MCF 10A (cell line): ENCODE measurements at places on chromosomes 3 and 15. TPM values are rescaled to one million over a fixed set of nuclear protein-coding genes. Genes with fewer than 3 reads are reported as not detected.
A peak's percentile ranks its signal among the peaks of the same experiment; 100 is the strongest.

DNA sequence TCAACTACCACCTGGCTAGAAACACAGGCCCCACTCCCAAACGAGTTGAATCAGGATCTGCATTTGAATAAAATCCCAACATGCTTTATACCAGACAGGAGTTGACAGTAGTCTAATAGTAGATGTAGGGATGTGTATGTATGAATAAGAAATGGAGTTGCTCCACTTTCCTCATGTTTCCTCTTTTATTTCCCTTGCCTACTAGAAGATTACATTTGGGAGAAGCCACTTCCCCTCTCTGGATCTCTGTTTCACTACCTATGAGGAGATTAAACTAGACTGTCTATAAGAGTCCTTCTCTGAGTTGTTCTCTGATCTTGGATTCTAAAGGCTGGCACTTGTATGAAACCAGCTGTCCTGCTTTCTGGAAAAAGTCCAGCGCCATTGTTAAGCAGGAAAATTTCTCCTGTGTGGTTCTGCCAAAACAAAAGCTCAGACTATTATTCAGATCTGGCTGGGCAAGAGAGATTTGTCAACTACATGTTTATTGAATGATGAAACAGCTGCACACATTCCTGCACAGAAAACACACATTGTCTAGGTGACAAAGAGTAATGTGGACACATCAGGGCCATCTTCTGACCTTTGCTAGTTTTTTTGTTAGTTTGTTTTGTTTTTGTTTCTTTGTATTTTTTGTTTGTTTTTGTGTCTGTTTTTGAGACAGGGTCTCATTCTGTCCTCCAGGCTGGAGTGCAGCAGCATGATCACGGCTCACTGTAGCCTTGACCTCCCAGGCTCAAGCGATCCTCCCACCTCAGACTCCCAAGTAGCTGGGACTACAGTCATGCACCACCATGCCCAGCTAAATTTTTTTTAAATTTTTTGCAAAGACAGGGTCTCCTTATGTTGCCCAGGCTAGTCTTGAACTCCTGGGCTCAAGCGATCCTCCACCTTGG lies 29.9 kb downstream of the ACP3 start:
- peaks cover 19% of the 10 kb centered on the region for H3K4me1 ChIP-seq
- H3K27ac ChIP-seq: peak overlapping the region; percentile 80
- no peaks in the 10 kb centered on the region for H3K36me3 ChIP-seq
- H3K4me3 ChIP-seq: no peak overlapping the region
- no peaks in the 10 kb centered on the region for H3K27me3 ChIP-seq

- H3K4me1 ChIP-seq: no peaks in the 10 kb centered on the region
- no peak overlapping the region for H3K4me3 ChIP-seq
- no peak overlapping the region for H3K27ac ChIP-seq
- peaks cover 11% of the 10 kb centered on the region for H3K27me3 ChIP-seq
Observed at GRCh38 chr3:150798122-150798618, 35.2 kb upstream of the SIAH2 start.

DNA sequence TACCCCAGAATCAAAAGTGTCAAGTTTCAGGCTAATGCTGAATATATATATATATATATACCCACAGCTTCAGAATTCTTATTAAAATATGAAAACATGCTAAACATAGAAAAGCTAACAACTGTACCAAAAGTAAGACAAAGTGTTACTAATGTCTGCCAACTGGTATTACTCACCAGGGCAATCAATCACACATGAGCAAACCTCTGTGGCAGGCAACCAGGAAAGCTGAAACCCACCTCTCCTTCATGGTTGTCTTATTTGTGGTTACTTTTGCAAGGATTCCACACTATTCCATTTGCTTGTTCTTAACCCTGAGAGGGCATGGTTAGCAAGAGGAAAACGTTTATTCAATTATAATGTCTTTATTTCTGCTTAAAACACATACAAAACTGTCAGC lies 512.3 kb upstream of the MDFIC2 start:
- no peaks in the 10 kb centered on the region for H3K4me1 ChIP-seq
- H3K36me3 ChIP-seq: no peaks in the 10 kb centered on the region
- DNase-seq: peak; percentile 84
- H3K27me3 ChIP-seq: no peaks in the 10 kb centered on the region
- no peak overlapping the region for H3K27ac ChIP-seq
- H3K4me3 ChIP-seq: no peak overlapping the region

- H3K27ac ChIP-seq: no peak overlapping the region
- no peaks in the 10 kb centered on the region for H3K36me3 ChIP-seq
- H3K4me1 ChIP-seq: peaks cover 23% of the 10 kb centered on the region
- H3K27me3 ChIP-seq: no peaks in the 10 kb centered on the region
Observed at GRCh38 chr3:21328711-21329390, 422.2 kb downstream of the ZNF385D start.

DNA sequence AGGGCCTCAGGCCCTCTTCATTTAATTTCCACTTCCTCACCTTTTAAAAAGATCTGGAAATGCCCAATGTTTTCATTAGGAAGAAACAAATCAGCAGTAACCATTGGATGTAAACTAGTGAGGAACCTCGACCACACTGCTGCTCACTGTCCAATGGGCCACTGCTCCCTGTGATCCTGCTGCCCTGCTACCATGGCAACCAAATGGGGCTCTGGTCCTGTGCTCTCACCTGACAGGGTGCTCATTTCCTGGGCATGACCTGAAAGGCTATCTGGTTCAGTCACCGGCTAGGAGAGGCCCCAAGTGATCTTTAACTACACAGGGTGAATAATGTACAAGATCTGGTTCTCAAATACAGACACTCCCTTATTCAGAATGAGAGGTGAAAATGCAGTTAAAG lies 54.6 kb downstream of the ARHGEF3 start:
- peaks cover 18% of the 10 kb centered on the region for H3K36me3 ChIP-seq
- H3K27ac ChIP-seq: no peak overlapping the region
- no peaks in the 10 kb centered on the region for H3K27me3 ChIP-seq

DNA sequence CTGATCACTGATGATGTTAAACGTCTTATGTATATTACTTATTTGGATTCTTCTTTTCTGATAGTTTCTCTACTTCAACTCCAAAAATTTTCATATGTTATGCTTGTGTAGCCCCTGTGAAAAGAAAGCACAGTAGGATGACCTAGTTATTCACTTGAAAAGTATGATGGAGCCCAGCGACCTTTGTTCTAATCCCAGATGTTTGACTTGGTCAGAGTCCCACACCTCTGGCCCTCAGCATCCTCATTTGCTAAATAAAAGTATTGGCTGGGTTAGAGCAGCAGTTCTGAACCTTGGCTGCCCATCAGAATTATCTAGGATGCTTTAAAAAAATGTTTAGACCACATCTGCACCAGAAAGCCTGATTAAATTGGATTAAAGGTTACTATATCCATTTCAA lies 173.7 kb downstream of the ATG7 start:
- no peaks in the 10 kb centered on the region for H3K27me3 ChIP-seq
- no peaks in the 10 kb centered on the region for H3K36me3 ChIP-seq
- no peak overlapping the region for H3K4me3 ChIP-seq
- H3K27ac ChIP-seq: no peak overlapping the region

GRCh38 chr3:71444028-71444860 lies 139.3 kb downstream of the FOXP1 start:
- peak; percentile 91 for DNase-seq
- H3K27ac ChIP-seq: peak overlapping the region; percentile 95
- peaks cover 61% of the 10 kb centered on the region for H3K4me1 ChIP-seq
- H3K27me3 ChIP-seq: no peaks in the 10 kb centered on the region
- peak overlapping the region; percentile 31 for H3K4me3 ChIP-seq

DNA sequence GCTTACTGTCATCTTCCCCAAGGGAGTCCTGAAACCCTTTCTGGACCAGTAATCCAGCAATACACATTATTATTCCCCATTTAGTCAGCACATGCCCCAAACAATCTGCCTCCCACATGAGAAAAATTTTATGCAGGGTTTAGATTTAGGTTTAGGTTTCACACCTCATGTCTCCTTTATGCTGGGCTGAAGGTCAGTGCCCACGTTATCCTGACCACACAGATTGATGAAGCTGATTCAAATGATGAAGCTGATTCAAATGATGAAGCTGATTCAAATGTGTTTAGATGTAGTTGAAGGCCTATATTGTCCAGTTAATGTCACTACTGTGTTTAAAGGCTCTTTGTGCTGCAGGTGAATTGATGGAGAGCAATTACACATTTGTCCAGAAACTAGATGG lies 18.1 kb upstream of the ZBED2 start:
- no peak overlapping the region for H3K27ac ChIP-seq
- H3K4me3 ChIP-seq: no peak overlapping the region
- no peaks in the 10 kb centered on the region for H3K36me3 ChIP-seq
- no peaks in the 10 kb centered on the region for H3K27me3 ChIP-seq

DNA sequence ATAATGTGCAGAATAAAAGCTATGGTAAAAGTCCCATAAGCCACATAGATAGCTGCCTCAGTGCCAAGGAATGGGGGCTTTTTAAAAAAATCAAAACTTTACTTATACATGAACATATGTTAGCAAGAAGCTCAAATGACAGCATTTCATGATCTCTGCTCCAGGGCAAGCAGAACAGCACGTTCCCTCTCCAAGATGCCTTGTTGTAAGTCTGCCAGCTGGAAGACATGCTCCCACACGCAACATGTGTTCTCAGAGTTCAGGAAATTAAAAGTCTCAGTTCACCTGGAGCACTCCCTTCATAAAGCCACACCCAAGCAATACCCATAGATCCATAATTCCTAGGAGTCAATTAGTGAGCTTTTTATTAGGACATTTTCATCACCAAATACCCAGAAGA lies 52.2 kb downstream of the ABI3BP start:
- peak overlapping the region; percentile 72 for H3K27ac ChIP-seq
- peaks cover 12% of the 10 kb centered on the region for H3K4me1 ChIP-seq
- peak; percentile 36 for DNase-seq
- H3K36me3 ChIP-seq: no peaks in the 10 kb centered on the region
- H3K4me3 ChIP-seq: peak overlapping the region; percentile 24

GRCh38 chr15:60548101-60548500 lies 69.2 kb upstream of the ICE2 start:
- no peaks in the 10 kb centered on the region for H3K4me1 ChIP-seq
- H3K27ac ChIP-seq: no peak overlapping the region
- H3K4me3 ChIP-seq: no peak overlapping the region
- no peak for DNase-seq
- H3K27me3 ChIP-seq: no peaks in the 10 kb centered on the region
- H3K36me3 ChIP-seq: no peaks in the 10 kb centered on the region

The PDHB gene
- total RNA-seq: 52.2 and 62.2 TPM in 2 replicates

The BCL2A1 gene
- not detected in 2 replicates for total RNA-seq

The ADCY5 gene
- total RNA-seq: not detected in 2 replicates

The GABRR3 gene
- total RNA-seq: not detected in 2 replicates

The KLF15 gene
- total RNA-seq: 5.3 and 8.3 TPM in 2 replicates

The CYP1A2 gene
- not detected in 2 replicates for total RNA-seq

The FBXL22 gene
- total RNA-seq: 0.39 and 0.58 TPM in 2 replicates

The SLCO2A1 gene
- total RNA-seq: 0.59 and 1.0 TPM in 2 replicates
